ENCODE measurements at places on chromosomes 7 and 10.

DNA sequence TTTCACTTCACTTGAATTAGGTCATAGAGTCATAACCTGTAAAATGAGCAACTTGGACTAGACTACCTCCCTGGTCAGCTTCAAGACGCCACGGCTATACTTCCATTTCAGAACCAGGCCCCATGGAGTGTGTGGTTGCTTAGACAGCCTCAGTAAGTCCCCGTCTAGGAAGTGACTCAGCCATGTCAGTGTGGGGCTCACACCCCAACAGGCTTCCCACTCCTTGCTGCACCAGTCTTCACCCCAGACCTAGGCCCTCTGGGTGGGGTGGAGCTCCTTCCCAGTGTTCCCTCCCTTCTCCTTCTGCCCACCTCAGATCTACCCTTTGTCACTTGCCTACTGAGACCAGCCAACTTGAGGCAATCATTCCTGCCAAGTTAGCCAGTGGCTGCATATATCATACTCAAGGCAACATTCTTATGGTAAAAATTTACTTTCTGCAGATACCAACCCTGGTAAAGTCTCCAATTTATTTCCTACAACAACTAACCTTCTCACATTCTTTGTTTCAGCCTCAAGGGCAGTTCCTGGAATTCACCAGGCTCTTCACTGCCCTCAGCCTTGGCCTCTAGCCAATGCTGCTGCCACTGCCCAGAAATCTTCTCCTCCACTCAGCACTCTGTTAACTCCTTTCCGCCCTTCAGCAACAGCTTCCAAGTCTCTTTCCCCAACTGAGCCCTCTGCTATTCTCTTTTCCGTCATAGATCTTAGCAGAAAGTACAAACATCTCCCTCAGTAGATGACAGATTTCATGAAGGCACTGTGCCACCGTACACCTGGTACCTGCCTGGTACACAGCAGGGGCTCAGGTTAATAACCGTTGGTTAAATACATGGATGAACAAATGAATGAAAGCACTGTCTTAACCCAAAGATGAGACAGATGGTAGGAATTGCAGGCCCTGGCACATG lies 31.3 kb upstream of the ZNRF2 start:
- no peak for DNase-seq

DNA sequence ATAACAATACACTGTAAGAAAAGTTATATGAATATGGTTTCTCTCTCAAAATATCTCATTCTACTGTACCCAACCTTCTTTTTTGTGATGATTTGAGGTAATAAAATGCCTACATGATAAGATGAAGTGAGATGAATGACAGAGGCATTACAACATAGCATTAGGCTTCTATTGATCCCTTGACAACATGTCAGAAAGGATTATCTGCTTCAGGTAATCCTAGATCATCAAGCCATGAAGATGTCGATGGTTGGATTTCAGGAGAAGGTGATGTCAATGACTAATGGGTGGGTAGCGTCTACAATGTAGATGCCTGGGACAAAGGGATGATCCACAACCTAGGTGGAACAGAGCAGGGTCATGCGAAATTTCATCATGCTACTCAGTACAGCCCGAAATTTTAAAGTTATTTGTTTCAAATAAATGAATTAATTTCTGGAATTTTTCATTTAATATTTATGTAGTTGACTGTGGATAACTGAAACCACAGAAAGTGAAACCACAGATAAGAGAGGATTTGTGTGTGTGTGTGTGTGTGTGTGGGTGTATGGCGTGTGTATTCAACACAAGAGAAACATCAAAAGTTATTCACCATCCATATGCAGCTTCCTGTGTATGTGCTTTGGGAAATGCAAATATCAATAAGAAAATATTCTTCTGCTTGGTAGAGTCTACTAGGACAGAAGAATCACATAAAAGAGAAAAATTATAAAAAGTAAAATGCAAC lies 77.0 kb downstream of the MAGI2 start:
- no peak for DNase-seq

GRCh38 chr10:17238445-17239291 lies 10.6 kb downstream of the VIM start:
- no peak for DNase-seq

GRCh38 chr7:45643630-45644029 lies 69.5 kb downstream of the ADCY1 start:
- DNase-seq, result no peak

DNA sequence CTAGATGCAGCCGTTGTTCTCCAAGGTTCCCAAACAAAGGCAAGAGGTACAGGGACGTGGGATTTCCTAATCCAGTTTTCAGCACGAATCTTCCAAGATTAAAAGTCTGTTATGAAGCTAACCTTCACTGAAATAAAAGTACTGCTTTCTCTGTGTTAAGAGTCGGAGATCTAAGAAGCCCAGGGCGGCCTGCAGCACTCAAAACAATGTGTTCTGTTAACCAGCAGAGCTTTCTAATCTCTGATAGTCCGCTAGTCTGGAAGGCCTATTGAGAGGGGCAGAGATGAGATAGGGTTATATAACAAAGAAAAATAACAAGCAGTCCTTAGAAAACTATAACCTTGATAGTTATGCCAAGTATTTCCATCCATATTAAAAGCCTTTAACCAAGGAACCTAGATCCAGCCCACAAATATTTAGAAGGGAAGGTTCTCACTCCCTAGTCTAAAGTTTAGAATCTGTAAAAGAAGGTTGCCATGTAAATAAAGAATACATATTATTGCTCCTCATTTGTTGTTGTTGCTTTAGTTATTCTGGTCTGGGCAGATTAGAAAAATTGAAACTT lies 106.3 kb upstream of the SVIL start:
- no peak for DNase-seq

GRCh38 chr7:39712751-39713150 lies 89.4 kb downstream of the RALA start:
- DNase-seq, result no peak

DNA sequence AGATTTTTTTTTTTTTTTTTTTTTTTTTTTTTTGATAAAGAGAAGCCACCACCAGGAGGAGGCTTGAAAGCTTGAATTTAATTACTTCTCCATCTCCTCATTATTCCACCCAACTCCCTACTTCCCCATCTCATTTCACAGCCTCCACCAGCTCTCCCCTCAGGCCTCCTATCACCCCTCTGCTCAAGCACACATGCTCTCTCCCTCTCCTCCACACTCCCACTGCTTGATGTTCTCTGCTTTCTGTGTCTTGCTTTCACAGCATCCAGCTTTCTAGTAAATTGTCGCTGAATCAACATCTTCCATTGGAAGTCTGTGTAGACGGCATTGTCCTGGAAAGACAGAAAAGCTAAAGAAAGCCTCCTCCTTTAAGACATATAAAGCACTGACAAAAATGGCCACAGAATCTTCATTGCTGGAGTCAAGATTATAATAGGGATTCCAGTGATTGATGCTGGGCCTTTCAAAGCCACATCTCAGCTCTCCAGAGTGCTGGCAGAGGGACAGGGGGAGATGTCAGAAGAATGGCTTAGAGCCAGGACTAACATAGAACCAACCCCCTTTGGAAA lies 58.3 kb downstream of the DOCK4 start:
- DNase-seq, result no peak

DNA sequence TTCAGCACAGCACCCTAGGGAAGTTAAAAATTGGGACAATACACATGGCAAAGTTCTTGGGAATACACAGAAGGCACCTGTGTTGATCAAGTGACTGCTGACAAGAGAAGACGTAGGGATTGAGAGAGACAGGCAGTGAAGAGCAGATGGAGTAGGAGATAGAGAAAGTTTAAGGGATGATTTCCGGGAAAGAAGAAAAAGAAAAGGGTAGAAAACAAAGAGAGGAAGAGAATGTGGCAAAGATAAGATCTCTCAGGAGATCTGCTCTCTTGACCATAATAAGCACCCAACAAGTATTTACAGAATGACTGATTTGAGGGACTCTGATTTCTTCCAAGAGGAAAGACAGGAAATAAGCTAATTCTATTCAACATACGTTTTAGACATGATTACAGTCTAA lies 15.1 kb upstream of the RALA start:
- no peak for DNase-seq

DNA sequence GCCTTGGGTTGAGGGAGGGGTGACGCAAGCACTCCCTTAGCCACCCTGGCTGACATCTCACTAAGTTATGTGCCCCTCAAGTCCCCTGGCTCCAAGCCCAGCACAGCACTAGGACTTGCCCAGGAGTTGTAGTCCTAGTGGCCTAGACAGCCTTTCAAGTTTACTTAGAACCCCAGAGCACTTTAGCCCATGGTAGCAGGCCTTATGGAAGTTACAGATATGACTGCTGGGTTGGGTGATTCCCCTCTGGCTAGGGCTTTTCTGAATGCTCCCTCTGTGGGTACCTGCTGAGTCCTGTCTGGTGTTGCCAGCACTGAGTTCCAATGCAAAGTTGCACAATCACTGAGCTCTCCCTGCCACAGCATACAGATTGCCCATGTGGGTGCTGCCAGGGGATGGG lies 83.2 kb downstream of the AHCYL2 start:
- no peak for DNase-seq

- DNase-seq, result no peak
Observed at GRCh38 chr10:90373911-90374310, 483.9 kb downstream of the HTR7 start.

DNA sequence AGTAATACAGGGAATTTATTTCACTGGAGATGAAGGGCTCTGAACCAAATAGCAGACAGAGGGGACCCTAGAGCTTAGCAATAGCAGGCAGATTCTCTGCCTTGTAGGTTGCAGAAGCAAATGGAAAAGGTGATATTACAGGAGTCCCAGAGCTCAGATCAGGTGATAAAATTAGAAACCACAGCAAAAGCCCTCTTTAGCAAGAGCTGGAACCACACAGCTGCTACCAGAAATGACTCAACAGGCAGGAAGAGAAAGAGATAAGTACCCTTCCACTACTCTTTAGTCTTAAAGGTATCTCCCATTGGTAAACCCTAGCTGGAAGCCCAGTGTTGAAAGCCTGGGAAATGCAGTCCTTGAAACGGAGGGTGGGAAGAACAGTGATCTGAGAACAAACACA lies 535.6 kb upstream of the GHITM start:
- no peak for DNase-seq

GRCh38 chr10:21614000-21614399 lies 80.0 kb downstream of the MLLT10 start:
- DNase-seq, result no peak

Measured in stimulated activated CD4-positive, alpha-beta T cell treated with anti-CD3 and anti-CD28 coated beads, Interleukin-2, amount 100 ng/mL, for 48 hours (primary cell).